ENCODE measurements at places on chromosomes 4 and X.
A peak's percentile ranks its signal among the peaks of the same experiment; 100 is the strongest.

DNA sequence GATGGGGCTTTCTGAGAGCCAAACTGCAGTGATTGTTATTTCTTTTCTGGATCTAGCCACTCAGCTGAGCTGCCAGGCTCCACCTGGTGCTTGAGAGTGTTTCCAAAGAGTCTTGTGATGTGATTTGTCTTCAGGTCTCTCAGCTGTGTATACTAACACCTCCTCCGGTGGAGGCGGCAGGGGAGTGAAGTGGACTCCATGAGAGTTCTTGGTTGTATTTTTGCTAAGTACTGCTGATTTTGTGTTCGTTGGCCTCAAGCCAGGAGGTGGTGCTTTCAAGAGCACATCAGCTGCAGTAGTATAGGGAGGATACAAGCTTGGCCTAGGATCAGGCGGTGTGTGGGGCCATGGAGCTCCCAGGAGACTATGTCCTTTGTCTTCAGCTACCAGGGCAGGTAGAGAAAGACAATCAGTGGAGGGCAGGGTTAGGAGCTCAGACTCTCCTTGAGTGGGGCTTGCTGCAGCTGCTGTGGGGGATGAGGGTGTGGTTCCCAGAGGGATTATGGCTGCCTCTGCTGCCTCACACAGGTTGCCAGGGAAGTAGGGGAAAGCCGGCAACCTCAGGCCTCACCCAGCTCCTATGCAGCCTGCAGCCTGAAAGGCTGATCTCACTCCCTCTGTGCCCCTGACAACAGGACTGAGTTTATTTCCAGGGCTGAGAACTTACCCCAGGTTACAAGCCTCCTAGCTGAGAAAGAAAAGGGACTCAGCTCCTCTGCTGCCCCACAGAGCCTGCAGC, 62.4 kb downstream of the NPFFR2 start:
- no peak for DNase-seq

- no peak for DNase-seq
Measured at GRCh38 chr4:83115656-83116285, 1.2 kb upstream of the PLAC8 start.

DNA sequence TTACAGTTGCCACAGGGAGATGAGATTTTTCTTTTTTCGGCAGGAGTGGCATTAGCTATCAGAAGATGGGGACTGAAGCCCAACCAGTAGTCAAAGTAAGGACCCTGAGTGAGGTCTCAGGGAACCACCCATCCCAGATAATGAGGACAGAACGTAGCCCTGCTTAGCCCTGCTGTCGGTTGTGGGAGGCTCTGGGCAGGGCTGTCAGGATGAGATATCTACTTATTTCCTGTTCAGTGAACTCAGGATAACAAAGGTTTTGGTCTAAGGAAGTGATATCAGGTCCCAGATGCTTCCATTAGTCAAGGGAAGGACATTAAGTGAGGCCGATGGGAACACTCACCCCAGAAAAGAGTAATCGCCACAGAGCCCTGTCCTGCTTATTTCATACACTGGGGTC, 2.3 kb downstream of the MAGEB16 start:
- DNase-seq = no peak

DNA sequence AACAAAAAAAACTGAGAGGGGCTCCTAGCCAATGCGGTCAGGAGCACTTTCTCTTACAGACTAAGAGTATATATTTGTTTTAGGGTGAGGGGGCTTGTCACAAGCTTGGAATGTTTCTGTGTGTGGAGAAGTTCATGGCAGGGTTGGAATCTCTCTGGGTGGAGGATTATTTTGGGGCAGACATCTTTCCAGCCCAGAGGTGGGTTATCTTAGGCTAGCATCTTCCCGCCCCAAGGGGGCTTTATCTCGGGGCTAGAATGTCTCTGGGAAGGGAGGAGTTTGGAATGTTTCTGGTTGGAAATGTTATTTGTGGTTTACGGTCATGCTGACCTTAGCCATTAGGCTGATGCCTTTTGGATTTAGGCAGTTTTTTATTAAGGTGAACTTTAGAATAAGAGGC, 205.7 kb downstream of the RELL1 start:
- DNase-seq = no peak

- DNase-seq = no peak
Measured at GRCh38 chr4:25448379-25449109, 71.5 kb downstream of the ANAPC4 start.

GRCh38 chr4:25075851-25076250, 45.1 kb upstream of the LGI2 start:
- DNase-seq = no peak

- no peak for DNase-seq
Measured at GRCh38 chr4:166386491-166387360, 513.7 kb downstream of the TLL1 start.

- no peak for DNase-seq
Measured at GRCh38 chr4:48047421-48047844, 30.9 kb downstream of the NIPAL1 start.

- no peak for DNase-seq
Measured at GRCh38 chr4:165709516-165709915, 163.5 kb upstream of the TLL1 start.

GRCh38 chr4:186685767-186686183, 37.9 kb downstream of the FAT1 start:
- no peak for DNase-seq

DNA sequence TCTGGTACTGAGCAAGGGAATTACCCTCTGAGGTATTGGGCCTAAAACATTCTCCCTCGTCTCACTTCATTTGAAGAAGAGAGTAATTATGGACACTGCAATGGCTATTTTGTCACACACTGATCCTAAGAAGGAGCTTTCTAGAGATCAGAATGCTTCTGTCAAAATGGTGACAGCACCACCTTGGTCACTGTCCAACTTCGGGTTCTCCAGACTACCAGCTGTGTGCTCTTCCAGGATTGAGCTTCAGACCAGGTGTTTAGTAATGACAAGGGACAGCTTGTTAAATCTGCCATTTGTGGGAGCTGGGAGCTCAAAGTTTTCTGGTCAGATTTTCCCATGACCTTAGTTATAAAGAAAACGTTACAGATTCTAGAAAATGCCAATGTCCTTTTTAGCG, 105.4 kb downstream of the POLA1 start:
- DNase-seq = no peak

GRCh38 chrX:18390941-18391538, 34.4 kb upstream of the CDKL5 start:
- DNase-seq = no peak

GRCh38 chr4:139767168-139767567, 101.5 kb downstream of the MGST2 start:
- no peak for DNase-seq

DNA sequence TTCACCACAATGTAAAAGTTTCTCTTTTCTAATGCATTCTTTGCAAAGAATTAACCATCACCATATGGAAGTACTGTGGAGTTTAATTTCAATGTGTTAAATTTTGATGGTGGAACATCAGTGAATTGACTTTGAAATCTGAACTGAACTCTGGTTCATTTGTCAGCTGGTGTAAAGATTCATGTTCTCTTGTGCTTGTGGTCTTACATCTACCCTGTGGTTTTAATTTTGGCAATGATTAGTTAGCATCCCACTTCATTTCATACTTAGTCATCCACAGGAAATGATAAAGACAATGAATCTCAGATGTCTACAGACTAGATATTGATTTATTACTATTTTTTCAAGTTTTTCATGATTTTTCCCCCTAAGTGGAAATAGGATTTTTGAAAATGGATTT, 77.8 kb downstream of the GRID2 start:
- DNase-seq = no peak

- no peak for DNase-seq
Measured at GRCh38 chr4:113969709-113970334, 9.6 kb downstream of the ARSJ start.

DNA sequence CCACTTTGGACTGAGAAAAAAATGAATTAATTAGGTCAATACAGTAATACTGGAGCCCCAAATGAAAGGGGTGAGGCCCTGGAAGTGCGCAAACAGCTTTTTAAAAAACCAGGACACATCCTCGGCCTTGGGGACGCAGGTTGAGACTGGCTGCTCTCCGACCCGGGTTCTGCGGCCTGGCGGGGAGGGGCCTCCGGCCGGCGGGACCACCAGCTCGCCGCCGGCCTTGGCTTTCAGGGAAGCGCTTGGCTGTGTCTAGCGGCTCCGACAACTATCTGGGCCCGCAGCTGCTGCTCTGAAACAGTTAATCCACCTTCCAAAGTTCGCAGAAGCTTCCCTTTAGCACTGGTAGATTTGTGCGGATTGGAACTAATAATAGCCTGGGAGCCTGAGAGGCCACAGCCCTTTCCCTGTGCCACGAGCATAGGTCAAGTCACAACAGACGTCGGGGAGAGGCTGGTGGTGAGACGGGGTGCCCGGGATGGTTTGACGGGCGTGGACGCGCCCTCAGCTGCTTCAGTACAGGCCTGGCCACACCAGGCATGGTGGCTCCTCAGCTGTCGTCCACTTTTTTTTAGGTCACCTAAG, 1.1 kb upstream of the SEL1L3 start:
- DNase-seq = no peak

DNA sequence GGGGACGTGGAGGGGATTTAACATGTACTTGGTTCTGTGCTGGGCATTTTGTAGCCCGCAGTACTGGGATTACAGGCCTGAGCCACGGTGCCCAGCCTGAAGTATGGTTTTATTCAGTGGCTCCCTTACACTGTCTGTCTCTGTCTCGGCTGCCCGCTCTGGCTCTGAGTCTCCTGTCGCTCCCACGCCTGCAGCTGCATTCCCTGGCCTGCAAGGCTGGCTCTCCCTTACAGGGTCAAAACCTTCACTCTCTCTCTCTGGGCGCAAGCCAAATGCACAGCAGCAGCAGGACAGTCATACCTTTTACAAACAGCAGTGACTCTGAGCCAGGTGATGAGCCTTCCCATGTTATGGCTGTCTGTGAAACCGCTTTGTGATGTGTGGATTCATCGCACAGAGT, 72.1 kb downstream of the HTRA3 start:
- DNase-seq = peak; percentile 77

DNA sequence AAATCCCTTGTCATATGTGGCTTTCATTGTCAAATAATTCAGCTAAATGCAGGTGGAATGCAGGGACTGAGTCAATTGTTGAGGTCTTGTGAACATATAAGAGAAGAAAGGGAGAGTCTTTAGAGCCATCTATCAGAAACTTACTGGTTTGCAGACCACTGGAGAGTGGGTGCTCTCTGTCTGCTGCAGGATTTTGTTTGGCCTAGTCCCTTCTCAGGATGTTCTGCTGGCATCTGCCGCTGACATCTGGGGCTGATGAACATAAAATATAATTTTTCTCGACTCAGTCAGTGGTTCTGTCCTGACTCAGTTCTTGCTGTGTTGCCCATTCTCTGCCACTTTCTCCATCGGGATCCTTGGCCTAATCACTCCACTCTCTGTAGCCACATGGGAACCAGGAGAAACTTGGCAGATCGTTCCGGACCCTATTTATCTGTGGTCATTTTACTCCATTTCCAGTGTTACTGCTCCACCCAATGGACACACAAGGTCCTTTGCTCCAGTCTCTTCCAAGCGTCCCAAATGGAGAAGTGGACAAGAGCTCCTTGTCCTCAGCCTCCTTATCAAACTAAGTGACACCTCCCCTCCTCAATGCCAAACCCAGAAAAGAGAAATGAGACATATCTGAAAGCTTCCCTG, 436.2 kb downstream of the FAT4 start:
- no peak for DNase-seq

- no peak for DNase-seq
Measured at GRCh38 chrX:130704053-130705038, 198.7 kb downstream of the ENOX2 start.

DNA sequence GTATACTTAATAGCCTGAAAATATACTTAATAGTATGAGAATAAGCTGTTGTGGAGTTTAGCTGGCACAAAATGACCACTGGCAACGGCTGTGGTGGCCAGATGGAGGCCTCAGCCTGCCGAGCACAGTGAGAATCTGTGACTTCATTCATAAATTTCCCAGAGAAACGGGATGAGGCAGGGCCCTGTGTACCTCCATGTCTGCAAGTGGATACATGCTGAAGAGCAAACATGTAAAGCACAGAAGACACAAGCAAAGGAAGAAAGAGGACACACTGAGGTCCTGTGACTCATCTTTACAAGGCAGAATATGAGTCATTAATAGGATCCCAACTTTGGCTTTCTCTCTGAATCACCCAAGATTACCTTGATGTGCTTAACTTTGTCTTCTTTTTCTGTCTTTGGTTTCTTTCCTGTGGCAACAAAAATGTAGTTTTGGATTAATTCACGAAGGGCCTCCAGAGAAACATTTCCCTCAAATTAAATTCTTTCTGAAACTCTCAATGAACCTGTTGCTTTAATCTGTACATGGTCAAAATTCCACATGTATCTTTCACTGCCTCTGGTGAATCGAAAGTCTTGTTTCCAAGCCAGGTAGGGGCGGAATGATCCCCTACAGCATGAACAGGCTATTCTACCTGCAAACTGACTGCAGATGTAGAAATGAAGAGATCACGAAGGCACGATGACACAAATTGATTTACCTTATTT, 56.4 kb downstream of the IRF2 start:
- DNase-seq = no peak

- DNase-seq = no peak
Measured at GRCh38 chr4:173535165-173535902, 5.3 kb upstream of the HAND2 start.

- no peak for DNase-seq
Measured at GRCh38 chr4:169258141-169258540, 12.6 kb downstream of the SH3RF1 start.

DNA sequence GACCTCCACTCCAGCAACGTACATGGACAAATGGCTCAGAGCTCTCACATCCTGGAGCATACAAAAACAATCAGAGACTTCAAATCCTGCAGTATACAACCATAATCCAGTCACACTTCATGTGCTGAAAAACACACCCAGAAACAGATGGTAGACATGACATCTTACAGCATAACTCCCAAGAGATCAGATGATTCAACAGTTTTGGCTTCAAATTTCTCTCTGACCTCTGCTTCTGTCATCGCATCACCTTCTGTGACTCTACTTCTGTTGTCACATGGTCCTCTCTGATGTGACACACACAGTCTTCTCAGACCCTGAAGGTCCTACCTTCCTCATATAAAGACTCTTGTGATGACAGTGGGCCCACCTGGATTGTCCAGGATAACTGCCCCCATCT, 18.5 kb downstream of the SUV39H1 start:
- no peak for DNase-seq

GRCh38 chr4:76950956-76951671, 1.6 kb downstream of the SEPTIN11 start:
- DNase-seq = no peak

DNA sequence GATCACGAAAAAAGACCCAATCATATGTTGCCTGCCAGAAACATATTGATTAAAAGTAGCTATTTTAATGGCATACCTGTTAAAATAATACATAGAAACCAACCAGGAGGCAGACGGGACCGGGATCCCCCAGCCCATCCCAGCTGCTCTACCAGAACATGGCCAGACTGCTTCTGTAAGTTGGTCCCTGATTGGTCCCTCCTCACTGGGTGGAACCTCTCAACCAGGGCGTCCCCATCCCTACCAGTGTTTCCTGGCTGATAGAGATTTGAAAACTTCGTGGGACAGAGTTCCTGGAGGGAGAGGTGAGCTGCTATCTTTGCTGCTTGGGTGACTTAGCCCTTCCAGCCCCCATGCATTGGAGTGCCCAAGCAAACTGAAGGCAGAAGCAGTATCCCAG, 256.2 kb downstream of the TRAM1L1 start:
- DNase-seq = no peak
